A549 treated with DMSO at 1 μM for 4 hours (cell line): ENCODE measurements at places on chromosomes 3 and 15. TPM values are rescaled to one million over a fixed set of nuclear protein-coding genes. Genes with fewer than 3 reads are reported as not detected.

The GPR62 gene
- 0.06 TPM in 1 of 5 replicates, not detected in the others for total RNA-seq

The MYLK gene
- 12.3 to 16.6 TPM (median 15.2 TPM) in 5 replicates for total RNA-seq

The ILDR1 gene
- total RNA-seq, result not detected in 5 replicates

The STAB1 gene
- not detected in 5 replicates for total RNA-seq

The POTEB2 gene
- total RNA-seq, result not detected in 5 replicates

The OR5K2 gene
- not detected in 5 replicates for total RNA-seq

The ITIH1 gene
- not detected in 5 replicates for total RNA-seq

The RASL12 gene
- total RNA-seq, result 0.06 to 0.28 TPM (median 0.19 TPM) in 5 replicates

The CASR gene
- not detected in 5 replicates for total RNA-seq

The LYZL4 gene
- total RNA-seq, result not detected in 5 replicates
